CD4-positive, alpha-beta T cell treated with Interleukin-1 beta for 1 hour (primary cell): ENCODE measurements at places on chromosomes 4 and X.

GRCh38 chrX:96376266-96376665 is 308.4 kb upstream of the DIAPH2 start:
- DNase-seq = no peak

DNA sequence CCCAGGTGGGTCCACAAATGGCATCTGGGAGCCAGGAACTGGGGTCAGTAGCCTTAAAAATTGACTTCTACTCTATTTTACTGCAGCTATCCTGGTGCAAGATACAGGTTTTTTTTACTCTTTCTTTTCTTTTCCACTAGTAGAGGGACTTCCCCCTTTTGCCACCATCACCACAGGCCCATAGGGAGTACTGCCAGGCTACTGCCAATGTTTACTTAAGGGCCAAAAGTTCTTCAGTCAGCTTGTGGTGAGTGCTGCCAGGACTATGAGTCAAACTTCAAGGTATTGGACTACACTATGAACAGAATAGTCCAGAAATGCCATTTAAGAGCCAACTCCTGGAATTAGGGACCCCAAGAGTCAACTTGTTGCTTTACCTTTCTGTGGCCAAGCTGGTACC is 94.7 kb downstream of the EDA2R start:
- DNase-seq = no peak

- no peak for DNase-seq
These were observed 108.3 kb upstream of the DIAPH2 start for GRCh38 chrX:96576368-96576767.

DNA sequence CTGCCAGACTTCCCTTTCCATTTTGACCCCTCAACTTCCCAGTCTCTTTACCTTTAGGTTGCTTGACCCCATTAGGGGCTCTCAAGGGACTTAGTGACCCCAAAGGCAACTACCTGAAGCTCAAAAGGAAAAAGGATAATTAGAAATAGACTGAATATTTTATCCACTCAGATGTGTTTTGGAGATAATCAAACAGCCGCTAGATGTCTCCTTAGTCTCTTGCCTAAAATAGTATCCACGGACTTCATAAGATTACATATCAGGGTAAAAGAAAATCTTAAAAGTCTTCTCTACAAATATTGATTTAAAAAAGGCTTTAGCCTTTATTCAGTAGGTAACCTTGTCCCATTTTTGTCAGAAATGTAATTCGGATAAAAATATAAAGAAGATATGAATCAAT is 21.0 kb upstream of the RHOXF2 start:
- DNase-seq = no peak

- DNase-seq = no peak
These were observed 540.2 kb downstream of the GBA3 start for GRCh38 chr4:23232987-23233386.

DNA sequence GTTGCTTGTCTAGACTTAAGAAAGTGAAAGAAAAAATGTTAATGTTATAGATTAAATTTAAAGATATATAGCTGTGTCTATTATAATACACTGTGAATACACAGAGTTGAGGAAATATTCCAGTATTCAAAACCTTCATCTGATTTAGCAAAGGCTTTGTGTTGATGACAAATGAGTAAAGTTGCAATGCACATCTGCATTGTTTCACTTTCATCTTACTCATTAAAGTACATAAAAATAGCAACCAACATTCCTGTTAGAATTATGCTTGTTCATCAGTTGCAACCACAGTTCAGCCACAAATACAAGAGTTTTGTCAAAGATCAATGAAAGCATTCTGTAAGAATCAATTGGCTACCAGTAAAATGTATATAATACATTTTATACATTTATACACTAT is 346.4 kb upstream of the SLC7A11 start:
- DNase-seq = no peak

DNA sequence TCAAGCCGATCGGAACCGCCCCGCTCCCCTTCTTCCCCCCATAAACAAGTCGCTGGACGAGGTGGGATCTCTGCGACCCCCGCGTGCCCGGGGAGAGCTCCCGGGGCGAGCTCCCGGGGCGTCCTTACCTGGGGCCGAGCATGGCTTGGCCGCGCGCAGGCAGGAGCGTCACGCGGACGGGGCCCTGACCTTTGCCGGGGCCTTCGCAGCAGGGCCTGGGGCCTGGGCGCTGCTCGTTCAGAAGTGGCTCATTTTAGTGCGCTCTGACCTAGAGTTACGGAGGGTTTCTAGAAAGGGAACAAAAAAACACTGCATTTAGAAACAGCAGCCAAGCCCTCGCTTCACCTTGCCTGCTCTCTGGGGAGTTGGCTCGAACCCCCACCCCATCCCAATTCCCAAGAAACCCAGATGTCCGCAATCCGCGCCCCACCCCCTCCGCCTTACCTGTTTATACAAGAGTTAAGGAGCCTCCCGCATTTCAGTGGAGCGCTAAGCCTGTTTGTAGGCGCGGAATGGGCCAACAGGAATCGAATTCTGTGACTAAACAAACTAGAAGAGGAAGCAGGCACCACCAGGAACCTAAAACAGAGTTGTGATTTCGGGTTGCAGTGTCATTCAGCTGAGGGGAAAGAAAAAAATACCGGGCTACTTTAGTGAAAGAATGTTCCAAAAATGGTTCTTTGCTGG is 814 bp upstream of the RBM47 start:
- DNase-seq = peak; percentile 49

DNA sequence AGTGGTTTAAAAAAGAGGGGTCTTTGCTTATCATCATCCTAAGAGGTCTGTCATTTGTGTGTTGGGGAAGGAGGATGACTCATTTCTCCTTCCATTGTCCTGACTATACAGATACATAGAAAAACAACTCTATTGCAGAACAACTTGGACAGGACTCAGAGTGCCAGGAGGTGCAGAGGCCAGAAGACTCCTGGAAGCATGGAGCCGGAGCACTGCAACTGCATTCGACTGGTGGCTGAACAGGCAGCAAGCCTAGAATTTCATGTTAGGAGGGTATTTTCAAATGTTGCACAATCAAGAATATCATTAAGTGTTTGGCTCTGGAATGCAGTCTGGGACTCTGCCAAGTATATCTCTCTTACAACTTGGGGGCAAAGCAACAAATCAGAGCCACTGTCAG is 35.0 kb upstream of the MAML3 start:
- no peak for DNase-seq

- no peak for DNase-seq
These were observed 185.3 kb downstream of the CCNG2 start for GRCh38 chr4:77342170-77342810.

DNA sequence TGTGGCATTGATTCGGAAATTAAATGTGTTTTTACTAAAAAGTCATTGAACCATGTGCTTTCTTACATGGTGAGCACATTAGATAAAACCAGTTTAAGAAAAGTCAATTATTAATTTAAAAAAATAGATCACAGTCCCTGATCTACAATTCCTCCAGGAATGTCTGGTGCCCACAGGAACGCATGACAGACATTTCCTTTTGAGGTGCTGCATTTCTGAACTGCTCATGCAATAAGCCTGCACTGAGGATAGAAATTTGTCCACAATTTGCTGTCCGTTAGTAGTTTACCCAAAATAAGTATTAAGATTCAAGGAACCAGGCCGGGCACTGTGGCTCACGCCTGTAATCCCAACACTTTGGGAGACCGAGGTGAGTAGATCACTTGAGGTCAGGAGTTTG is 8.2 kb upstream of the ADAMTS3 start:
- no peak for DNase-seq

DNA sequence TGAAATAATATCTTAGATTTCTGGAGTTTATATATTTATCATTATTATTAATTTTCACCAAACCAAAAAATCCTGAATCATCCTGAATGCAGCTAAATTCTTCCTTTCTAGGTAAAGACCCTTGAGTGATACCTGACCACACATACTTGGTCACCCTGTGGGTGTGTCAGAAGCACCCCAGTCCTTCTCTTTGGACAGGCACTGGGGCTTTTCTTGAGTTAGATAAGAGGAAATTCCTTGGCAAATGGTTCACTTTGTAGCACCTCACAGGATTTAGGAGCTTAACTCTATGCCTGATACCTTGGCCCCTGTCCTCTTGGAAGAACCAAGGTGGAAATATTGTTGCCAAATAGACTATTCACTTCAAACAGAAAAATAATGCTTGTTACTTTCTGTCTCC is 69.6 kb upstream of the PNPLA4 start:
- no peak for DNase-seq

GRCh38 chr4:137213372-137214173 is 318.7 kb downstream of the PCDH18 start:
- no peak for DNase-seq

DNA sequence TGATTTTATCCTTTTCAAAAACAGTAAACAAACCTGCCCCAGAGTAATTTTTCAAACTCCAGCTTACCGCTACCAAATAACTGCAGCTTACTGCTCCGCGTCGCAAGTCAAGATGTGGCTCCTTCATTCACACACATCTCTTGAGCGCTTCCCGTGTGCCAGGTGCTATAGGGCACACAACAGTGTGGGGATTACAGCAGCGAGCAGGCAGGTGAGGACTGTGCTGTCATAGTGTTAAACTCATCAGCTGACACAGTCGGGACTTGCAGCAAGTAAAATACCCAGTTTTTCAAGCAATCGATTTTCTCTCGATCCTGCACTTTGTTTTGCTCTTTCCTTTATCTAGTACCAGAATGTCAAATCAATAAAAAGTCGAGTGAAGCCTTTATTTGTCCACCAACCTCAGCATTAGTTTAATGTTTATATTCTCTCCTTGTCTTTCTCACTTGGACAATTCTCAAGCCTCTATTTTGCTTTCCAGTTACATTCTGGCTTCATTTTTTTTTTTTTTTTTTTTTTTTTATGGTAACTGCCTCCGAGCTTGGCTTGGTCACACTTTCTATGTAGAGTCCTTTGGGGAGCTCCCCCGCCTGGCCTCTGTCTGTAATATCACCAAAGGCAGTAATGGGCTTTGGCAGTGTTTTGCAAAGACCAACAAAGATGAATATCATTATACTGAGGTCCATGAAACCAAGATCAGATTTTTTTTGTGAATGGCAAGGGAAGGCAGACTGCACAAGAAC is 8.3 kb upstream of the ASB5 start:
- no peak for DNase-seq

- DNase-seq = no peak
These were observed 775.6 kb downstream of the STIM2 start for GRCh38 chr4:27635936-27636913.
